Activated naive CD4-positive, alpha-beta T cell treated with anti-CD3 and anti-CD28 coated beads, Interleukin-2, amount 50 U/mL, for 72 hours (primary cell): ENCODE measurements at places on chromosomes 2 and 18. TPM values are rescaled to one million over a fixed set of nuclear protein-coding genes. Genes with fewer than 3 reads are reported as not detected.

FAM237A gene
- not detected for total RNA-seq

PROM2 gene
- 1.9 TPM for total RNA-seq

TMEM169 gene
- 1.8 TPM for total RNA-seq

SERPINB13 gene
- not detected for total RNA-seq

MYL1 gene
- total RNA-seq = not detected

SGPP2 gene
- total RNA-seq = 10.0 TPM

HAAO gene
- total RNA-seq = 1.4 TPM

KCNF1 gene
- not detected for total RNA-seq

TWIST2 gene
- total RNA-seq = not detected

SCN9A gene
- total RNA-seq = not detected

SULT1C2 gene
- total RNA-seq = not detected

TP53I3 gene
- total RNA-seq = 2.6 TPM

TUBA3E gene
- total RNA-seq = not detected

IGFBP2 gene
- 0.14 TPM for total RNA-seq

AOX1 gene
- 0.05 TPM for total RNA-seq

FAHD2A gene
- total RNA-seq = 31.0 TPM

FSIP2 gene
- total RNA-seq = 0.09 TPM

CPS1 gene
- total RNA-seq = 1.5 TPM

PUM2 gene
- total RNA-seq = 99.0 TPM

DSC3 gene
- total RNA-seq = not detected

CD226 gene
- total RNA-seq = 86.5 TPM

ZAP70 gene
- total RNA-seq = 235 TPM
